HFFc6 (cell line): ENCODE measurements at places on chromosomes 6 and 20. TPM values are rescaled to one million over a fixed set of nuclear protein-coding genes. Genes with fewer than 3 reads are reported as not detected.

- DNase-seq: no peak
Observed at GRCh38 chr6:74415056-74415455, 719.1 kb downstream of the CD109 start.

DNA sequence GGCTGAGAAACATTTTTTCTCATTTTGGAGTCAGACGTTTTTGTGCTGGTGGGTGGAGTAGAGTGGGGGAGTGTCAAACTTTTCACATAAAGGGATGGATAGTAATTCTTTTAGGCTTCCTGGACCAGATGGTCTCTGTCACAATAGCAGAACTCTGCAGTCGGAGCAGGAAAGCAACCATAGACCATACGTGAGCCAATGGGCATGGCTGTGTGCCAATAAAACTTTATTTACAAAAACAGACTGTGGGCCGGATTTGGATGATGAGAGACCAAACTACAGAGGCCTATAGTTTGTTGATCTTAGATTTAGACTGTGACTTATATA is 70.8 kb upstream of the SLC22A23 start:
- DNase-seq: no peak

The GINS1 gene
- 6.9 to 12.7 TPM (median 11.4 TPM) in 3 replicates for total RNA-seq

GRCh38 chr20:17523326-17523725 is 7.9 kb downstream of the BFSP1 start:
- no peak for DNase-seq

The GABRR2 gene
- 0.12 to 0.41 TPM (median 0.15 TPM) in 3 replicates for total RNA-seq
